ENCODE measurements at places on chromosomes 1 and 21.

DNA sequence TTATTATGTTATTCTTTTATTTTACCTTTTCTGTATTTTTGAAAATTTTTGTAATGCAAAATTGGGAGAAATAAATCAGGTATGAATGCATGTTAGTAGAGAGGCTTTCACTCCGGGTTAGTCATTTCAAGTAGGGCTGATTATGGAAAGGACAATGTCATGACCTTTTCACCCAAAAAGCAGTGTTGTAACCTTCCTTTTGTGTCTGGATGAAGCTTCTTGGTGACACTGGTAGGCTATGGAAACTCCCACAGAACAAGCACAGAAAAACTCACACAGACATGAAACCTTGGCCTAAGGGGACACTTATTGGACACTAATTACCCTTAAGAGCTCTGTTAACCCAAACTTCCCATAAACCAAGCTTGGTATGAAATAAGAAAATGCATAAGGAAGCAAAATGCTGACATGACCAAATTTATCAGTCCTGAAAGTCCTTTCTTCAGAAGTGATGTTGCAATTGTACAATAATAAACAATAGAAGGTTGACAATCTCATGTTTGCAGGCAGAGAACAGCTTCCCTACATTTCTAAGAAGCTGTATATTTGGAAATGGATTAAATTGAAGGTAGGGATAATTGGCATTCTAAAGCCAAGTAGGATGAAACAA, 70.0 kb upstream of the KCNJ15 start:
- DNase-seq = no peak

GRCh38 chr1:22364764-22365163, 86.9 kb upstream of the ZBTB40 start:
- DNase-seq = no peak

GRCh38 chr1:211639475-211640300, 35.7 kb downstream of the NEK2 start:
- DNase-seq = no peak

DNA sequence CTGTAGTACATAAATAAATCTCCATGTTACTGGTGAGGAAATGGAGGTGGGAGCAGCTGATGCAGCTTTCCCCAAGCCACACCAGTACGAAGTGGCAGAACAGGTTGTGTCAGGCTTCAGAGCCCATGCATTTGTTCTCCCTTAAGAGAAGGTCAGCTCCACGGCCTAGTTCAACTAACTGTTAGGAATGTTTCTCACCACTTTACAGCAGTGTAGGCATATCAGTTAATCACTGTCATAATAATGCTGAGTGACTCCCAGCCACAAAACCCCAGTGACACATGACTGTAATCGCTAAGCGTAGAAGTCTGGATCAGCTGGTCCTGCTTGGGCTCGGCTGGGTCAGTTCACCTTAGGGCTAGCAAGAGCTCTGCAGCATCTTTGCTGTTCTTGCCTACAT, 90.4 kb downstream of the VPS26C start:
- DNase-seq = no peak

All from NCI-H1436 (cell line).